ENCODE measurements at places on chromosomes 16 and 17.
A peak's percentile ranks its signal among the peaks of the same experiment; 100 is the strongest.

- DNase-seq = no peak
These were observed 43.4 kb downstream of the GNAO1 start for GRCh38 chr16:56234737-56235136.

- peak; percentile 84 for DNase-seq
These were observed 6.7 kb downstream of the HS3ST3A1 start for GRCh38 chr17:13594762-13595598.

- DNase-seq = no peak
These were observed 164.0 kb downstream of the LAT start for GRCh38 chr16:29148867-29149272.

DNA sequence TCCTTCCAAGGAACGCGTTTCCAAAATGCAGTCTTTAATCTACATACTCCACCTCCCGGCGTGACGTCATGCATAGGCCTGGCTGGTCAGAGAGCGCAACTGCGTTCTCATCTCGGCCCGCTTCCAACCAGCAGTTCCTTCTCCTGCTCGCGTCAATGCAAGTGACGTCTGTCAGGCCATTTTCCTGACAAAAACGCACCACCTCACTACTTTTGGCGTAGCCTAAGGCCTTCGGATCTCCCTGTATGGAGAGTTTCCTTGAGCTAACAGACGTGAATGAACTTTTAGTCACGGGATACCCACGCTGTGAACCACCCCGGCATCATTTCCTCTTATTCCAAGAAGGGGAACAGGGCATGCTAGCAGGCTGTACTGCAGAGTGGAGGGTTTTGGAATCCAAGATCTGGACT, 25.0 kb downstream of the TEX14 start:
- peak; percentile 18 for DNase-seq

- DNase-seq = peak; percentile 43
These were observed 206.7 kb downstream of the PARN start for GRCh38 chr16:14423344-14423743.

DNA sequence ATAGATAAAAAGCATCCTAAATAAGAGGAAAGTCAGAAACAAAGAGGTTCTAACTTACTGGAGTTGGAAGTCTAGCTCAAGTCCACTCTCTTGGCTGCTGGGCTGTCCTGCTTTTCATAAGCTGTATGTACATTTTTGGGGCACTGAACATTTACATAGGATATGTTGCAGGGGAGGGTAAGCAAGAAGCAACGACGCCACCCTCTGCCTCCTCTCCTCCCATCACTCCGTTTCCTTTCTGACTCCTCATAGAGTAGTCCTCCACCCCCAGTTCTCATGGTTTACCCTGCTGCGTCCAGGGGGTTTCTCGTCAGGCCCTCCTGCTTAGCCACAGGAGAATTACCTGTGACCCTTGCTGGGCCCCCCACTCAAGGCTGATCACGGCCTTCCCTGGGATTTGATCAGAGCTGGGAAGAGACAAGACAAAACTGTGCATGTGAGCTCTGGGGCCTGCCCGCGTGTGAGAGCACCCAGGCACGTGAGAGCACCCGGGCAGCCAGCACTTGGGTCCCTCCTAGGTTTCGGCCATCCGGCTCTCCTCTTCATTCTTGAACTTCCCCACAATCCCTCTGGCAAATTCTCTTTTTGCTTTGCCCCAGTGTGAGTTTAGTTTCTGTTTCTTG, 37.1 kb downstream of the TMEM11 start:
- no peak for DNase-seq
